ENCODE measurements at places on chromosomes 4 and X. TPM values are rescaled to one million over a fixed set of nuclear protein-coding genes. Genes with fewer than 3 reads are reported as not detected.

TLR6 gene
- polyA plus RNA-seq = 7.7 TPM

GRCh38 chr4:22356987-22357596, 158.8 kb downstream of the ADGRA3 start:
- no peaks in the 10 kb centered on the region for H3K4me1 ChIP-seq
- H3K27ac ChIP-seq = no peak overlapping the region
- H3K27me3 ChIP-seq = no peaks in the 10 kb centered on the region
- no peak for DNase-seq
- no peaks in the 10 kb centered on the region for H3K36me3 ChIP-seq

GRCh38 chr4:155227131-155227530, 18.7 kb downstream of the NPY2R start:
- no peaks in the 10 kb centered on the region for H3K36me3 ChIP-seq
- H3K27ac ChIP-seq = no peak overlapping the region
- H3K4me3 ChIP-seq = no peak overlapping the region

GRCh38 chr4:16687011-16687410, 211.4 kb downstream of the LDB2 start:
- no peak overlapping the region for H3K27ac ChIP-seq
- no peaks in the 10 kb centered on the region for H3K36me3 ChIP-seq
- DNase-seq = no peak
- no peaks in the 10 kb centered on the region for H3K4me1 ChIP-seq

- peak; percentile 57 for DNase-seq
- peaks cover 69% of the 10 kb centered on the region for H3K36me3 ChIP-seq
- H3K27ac ChIP-seq = peak overlapping the region; percentile 73
- H3K4me1 ChIP-seq = peaks cover 62% of the 10 kb centered on the region
- H3K27me3 ChIP-seq = no peaks in the 10 kb centered on the region
These were observed 57.2 kb downstream of the IRF2 start for GRCh38 chr4:184416913-184417734.

GRCh38 chr4:57190601-57191481, 80.7 kb upstream of the IGFBP7 start:
- no peaks in the 10 kb centered on the region for H3K4me1 ChIP-seq
- H3K27me3 ChIP-seq = peaks cover 13% of the 10 kb centered on the region
- peak; percentile 7 for DNase-seq
- H3K27ac ChIP-seq = no peak overlapping the region
- no peak overlapping the region for H3K4me3 ChIP-seq

- H3K4me1 ChIP-seq = no peaks in the 10 kb centered on the region
- DNase-seq = no peak
- no peak overlapping the region for H3K4me3 ChIP-seq
- H3K27ac ChIP-seq = no peak overlapping the region
These were observed 55.9 kb downstream of the EIF4E start for GRCh38 chr4:98873059-98873458.

GRCh38 chrX:40155589-40156469, 58.1 kb upstream of the BCOR start:
- no peak for DNase-seq
- H3K4me1 ChIP-seq = peaks cover 75% of the 10 kb centered on the region
- H3K27me3 ChIP-seq = peaks cover 9% of the 10 kb centered on the region
- peak overlapping the region; percentile 44 for H3K27ac ChIP-seq
- H3K36me3 ChIP-seq = no peaks in the 10 kb centered on the region

Data from CD14-positive monocyte (primary cell).